ENCODE measurements at places on chromosomes 6 and 20. TPM values are rescaled to one million over a fixed set of nuclear protein-coding genes. Genes with fewer than 3 reads are reported as not detected.

GRCh38 chr6:27767851-27768250 is 144.3 kb downstream of the OR2B2 start:
- peaks cover 4% of the 10 kb centered on the region for H3K4me1 ChIP-seq
- H3K4me3 ChIP-seq: no peak overlapping the region
- H3K36me3 ChIP-seq: no peaks in the 10 kb centered on the region
- no peak overlapping the region for H3K27ac ChIP-seq
- no peaks in the 10 kb centered on the region for H3K27me3 ChIP-seq
- DNase-seq: no peak

The CYP39A1 gene
- not detected for total RNA-seq

GRCh38 chr20:49446808-49447207 is 35.7 kb downstream of the KCNB1 start:
- no peak overlapping the region for H3K4me3 ChIP-seq
- H3K36me3 ChIP-seq: no peaks in the 10 kb centered on the region
- H3K4me1 ChIP-seq: no peaks in the 10 kb centered on the region
- H3K27me3 ChIP-seq: no peaks in the 10 kb centered on the region

GRCh38 chr6:31378721-31379103 is 21.7 kb upstream of the HLA-B start:
- DNase-seq: no peak
- H3K4me1 ChIP-seq: 0 out of 2 replicates have a peak, but pooled peaks cover 4% of the 10 kb centered on the region

- H3K4me1 ChIP-seq: no peaks in the 10 kb centered on the region
- H3K27ac ChIP-seq: no peak overlapping the region
- no peak overlapping the region for H3K4me3 ChIP-seq
These were observed 5.7 kb downstream of the HCK start for GRCh38 chr20:32057656-32058184.

DNA sequence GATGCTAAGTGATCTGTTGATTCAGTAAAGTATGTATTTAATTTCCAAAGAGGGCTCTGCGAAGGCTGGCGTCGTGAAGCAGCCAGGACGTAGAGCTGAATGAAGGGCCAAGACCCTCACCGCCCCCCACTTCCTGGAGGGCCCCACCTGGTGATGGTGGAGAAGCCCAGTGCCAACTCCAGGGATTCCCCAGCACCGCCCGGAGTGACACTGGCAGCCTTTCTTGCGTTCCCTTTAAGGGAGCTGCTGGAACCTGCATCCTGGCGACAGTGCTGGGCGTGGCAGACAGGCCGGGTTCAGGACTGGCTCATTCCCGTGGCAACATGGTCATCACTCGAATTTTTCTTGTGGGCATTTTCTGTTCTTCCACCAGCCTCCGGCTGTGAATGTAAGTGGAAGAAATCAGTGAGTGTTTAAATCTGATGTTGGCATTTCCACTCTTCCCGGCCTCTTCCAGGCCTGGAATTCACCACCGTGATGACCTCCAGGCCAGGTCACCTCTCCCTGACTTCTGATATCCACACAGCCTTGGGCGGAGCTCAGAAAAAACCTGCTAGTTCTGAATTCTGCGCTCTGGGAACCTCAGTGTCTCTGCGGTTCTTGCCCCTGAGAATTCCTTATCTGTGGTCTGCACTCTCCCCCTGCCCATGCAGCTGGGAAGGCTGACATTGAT is 57.4 kb upstream of the DACT2 start:
- no peak overlapping the region for H3K27ac ChIP-seq
- no peaks in the 10 kb centered on the region for H3K36me3 ChIP-seq
- peaks cover 15% of the 10 kb centered on the region for H3K4me1 ChIP-seq
- no peak overlapping the region for H3K4me3 ChIP-seq
- H3K27me3 ChIP-seq: no peaks in the 10 kb centered on the region

All from Caco-2 (cell line).